ENCODE measurements at places on chromosomes 6 and 20.

- DNase-seq, result no peak
Measured at GRCh38 chr6:42979523-42980177, 669 bp upstream of the PEX6 start.

DNA sequence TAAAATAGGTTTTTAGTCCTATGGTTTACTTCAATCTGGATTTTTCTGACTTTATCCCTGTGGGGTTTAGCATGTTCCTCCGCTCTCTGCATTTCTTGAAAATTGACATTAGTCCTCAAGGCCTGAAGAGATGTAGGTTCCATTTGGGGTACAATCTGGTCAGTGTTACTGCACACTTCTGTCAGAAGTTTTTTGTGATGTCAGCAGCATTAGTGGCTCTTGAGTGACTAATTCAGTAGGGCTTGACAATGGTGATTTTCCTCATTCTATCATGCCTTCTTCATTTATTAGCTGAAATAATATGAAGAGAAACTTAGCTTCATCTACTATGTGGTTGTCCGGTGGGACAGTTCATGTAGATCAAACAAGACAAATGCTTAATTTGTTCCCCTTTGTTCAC is 114.6 kb downstream of the PDE10A start:
- no peak for DNase-seq

DNA sequence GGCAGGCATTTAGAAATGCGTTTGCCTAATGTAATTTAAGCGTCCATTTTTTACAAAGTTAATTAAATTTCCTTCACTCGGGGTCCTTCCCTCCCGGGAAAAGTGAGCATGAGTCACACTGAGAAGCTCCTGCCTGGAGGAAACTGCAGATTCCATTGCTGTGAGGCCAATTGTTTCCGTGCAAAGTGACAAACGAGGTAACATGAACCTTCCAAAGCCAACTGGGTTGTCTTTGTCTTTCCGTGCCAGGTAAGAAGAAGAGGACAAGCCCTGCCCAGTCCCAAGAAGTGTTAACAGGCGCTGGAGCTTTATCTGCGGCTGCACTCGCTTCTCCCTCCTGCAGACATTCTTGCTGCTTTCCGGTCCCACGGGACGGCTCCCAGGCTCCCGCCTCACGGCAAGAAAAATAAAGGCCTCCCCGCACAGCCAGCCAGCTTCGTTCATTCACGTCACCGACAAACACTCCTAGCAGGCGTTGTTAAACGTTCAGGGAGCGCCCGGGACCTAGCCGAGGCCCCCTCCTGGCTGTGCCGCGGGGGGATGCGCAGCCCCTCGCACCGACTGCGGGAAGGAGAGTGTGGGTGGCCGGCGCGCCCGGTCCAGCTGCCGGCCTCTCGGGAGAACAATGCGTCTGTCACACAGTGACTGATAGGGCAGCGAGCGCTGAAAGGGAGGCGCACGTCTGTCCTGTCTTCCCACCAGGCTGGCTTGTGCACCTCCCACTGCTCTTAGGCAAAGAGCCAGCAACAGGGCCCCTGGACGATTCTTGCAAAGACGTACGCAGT is 61.5 kb upstream of the HDDC2 start:
- DNase-seq, result no peak

DNA sequence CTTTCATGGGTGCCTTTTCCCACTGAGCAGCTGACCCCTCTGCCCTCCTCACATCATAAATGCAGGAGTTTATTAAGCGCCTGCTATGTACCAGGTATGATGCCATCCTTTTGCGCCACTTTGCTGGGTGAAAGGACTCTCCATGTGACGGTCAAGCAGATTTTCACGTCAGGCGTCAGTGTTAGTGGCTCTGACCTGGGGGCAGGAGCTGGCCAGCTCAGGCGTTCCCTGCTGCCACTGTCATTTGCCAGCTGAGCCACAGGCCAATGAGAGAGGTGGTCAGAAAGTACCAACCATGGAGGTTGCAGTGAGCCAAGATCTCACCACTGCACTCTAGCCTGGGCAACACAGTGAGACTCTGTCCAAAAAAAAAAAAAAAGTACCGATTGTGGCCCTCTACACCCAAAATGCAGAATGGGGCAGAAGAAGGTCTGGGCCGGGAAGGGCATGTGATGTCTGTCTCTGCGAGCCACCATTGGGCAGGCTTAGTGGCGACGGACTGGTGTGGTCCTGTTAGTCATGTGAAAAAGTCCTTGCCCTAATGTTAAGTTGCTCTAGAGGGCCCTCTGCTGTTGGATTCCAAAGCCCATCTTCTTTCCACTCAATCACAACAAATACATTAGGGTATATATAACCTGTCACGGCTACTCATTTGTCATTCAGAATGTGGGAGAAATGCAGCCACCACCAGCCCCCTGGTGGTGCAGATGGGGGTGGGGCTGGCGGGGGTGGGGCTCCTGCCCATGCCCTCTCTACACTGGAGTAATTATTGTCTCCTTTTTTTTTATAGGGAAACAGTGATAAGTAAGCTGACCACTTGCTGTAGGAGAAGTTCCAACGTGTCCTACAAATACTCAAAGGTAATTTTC is 18.4 kb upstream of the SLC22A1 start:
- no peak for DNase-seq

GRCh38 chr6:6057442-6058053 is 50.8 kb upstream of the NRN1 start:
- no peak for DNase-seq

DNA sequence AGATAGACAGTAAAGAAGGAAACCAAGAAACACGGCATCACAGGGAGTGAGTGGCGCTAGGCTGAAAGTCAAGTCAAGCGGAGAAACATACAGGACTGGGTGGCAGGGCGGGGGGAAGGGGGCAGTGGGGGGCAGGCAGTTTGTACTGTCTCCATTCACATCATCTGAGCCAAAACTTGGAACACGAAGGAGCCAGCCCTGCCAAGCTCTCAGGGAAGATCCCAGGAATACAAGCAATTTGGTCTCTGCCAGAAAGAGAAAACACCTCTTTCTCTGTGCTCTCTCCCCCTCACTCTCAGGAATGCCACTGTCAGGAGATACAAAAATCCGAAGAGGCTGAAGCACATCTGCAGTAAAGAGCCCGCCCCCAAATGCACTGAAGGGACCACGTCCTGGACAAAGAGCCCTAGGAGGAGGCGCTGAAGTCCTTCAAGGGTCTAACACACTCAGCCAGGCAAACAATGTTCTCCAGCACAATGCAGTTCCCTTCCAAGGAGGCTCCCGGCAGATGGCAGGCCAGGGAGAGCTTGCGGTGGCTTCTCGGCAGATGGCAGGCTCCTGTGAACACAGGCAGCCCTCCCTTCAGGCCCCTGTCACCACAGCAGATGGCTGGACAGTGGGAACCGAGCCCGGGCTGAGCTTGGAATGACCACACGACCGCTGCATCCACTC is 90.0 kb downstream of the ATP9A start:
- DNase-seq, result no peak

DNA sequence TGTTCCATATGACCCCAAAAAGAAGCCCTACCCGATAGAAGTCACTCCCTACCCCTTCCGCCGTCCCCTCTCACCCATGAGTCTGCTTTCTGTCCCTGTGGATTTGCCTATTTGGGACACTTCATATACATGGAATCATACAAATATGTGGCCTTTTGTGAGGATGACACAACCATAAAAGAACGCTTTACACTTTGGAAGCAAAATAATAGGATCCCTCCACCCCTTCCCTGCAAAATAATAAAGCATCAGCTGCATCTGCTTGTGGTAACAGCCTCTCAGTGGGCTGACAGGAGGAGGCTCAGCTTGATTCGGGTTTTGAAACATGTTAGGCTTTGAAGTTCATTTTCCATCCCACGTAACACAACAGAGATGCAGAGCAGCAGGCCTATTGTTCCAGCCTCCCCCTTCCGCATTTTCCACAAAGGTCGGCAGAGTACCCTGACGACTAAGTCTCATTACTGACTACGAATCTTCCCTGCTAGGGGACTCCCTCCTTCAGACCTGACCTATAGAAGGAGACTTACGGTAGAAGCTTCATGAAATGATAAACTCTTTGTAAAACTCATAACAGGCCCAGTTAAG is 99.1 kb downstream of the ALDH8A1 start:
- no peak for DNase-seq

DNA sequence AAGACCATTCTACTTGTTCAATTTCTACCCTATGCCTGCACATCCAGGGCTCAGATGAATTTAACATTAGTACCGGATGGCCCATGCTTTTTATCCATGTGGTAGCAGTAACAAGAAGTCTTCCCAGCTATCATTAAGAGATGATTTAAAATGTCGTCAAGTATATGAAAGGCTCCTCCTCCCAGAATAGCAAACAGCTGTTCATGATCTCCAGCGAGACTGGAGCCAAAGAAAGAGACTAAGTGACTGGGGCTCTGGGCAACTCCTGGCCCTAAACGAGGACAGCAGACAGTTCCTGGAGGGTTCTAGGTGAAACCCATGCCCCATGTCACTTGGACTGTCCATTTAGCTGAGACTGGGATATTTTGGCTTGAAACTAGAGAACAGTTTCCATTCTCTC is 160.8 kb downstream of the CDC5L start:
- no peak for DNase-seq
